ENCODE measurements at places on chromosomes 16 and 17.
A peak's percentile ranks its signal among the peaks of the same experiment; 100 is the strongest.

DNA sequence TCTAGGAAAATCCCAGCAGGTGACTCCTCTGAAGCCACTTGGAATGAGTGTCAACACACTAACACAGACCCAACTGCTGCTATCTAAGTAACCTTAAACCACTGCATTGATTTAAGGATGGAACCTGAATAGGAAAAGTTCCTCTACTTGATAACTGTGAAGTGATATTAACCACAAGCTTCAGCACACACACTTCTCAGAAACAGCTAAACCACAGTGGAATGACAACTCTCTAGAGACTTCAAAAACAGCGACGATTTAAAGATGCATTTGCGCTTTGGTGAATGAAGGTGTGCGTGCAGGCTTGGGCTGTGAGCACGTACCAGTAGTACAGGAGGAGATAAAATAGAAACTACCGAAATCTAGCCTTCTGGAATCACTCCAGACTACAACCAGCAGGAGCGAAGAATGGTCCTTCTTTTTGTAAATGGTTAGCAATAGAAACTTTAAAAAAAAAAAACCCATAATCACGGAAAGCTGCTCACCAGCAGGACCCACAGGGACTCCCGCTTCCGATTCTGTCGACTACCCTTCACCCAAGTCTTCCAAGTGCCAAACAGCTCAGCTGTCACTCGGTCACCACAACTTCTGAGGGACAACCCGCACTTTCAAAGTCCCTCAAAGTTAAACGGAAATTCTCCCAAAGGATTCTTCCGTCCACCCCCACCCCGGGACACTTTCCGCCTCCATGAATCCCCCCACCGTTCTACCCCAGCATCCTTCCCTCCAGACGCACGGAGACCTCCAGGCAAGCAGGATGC is 137.7 kb upstream of the CORO6 start:
- peak; percentile 33 for DNase-seq

GRCh38 chr16:81350306-81350615 is 35.5 kb downstream of the GAN start:
- DNase-seq: no peak

- no peak for DNase-seq
Observed at GRCh38 chr16:67649494-67649931, 4.6 kb downstream of the CARMIL2 start.

DNA sequence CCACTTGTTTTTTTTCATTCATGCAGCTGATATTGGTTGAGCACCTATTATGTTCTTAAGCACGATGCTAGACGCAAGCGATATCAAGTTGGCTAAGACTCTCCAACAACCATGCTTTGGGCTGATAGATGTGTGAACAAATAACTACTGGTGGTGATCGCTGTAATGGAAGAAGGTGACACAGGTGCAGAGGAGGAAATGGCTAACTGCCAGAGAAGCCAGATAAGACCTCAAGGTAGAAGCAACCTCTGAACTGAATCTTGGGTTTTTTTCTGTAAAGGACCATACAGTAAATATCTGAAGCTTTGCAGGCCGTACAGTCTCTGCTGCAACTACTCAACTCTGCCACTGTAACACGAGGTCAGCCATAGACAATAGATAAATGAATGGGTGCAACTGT is 97.9 kb downstream of the C17orf67 start:
- DNase-seq: no peak

DNA sequence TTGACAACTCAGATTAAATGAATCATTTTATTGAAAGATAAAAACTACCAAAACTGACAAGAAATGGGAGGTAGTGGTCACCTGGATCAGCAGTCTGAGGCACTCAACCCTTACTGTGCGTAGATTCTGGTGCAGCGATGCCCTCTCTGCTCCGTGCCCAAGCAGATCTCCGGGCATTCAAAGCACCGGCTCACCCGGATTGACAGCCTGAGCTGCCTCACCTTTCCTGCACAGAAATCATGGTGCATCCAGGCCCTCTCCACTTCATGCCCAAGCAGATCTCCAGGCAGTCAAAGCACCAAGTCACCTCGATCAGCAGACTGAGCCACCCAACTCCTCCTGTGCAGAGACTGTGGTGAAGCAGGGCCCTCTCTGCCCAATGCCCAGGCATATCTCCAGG is 196.8 kb downstream of the CA10 start:
- no peak for DNase-seq

DNA sequence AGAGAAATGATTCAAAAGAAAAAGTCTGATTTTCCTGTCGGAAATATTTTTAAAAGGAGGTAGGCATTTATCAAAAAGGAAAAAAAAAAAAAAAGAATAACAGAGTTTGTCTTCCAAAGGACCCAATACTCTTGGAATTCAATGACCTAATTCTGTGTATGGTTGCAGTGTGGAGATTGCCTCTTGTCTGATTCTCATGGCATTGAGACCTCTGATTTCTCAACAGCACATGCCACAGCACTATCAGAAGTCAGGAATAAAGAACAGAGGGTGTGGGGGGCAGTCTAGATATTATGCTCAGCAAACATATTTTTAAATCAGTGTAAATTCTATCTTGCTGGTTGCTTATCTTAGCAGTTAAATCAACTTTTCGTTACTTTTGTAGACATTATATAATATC is 81.3 kb upstream of the SOX9 start:
- no peak for DNase-seq

- DNase-seq: no peak
Observed at GRCh38 chr16:89449726-89450335, 40.5 kb downstream of the ANKRD11 start.

- no peak for DNase-seq
Observed at GRCh38 chr17:82979718-82980117, 99.7 kb upstream of the METRNL start.

- no peak for DNase-seq
Observed at GRCh38 chr16:73066927-73067670, 19.2 kb upstream of the ZFHX3 start.

GRCh38 chr17:320809-321385 is 31.7 kb downstream of the RPH3AL start:
- DNase-seq: no peak

- DNase-seq: no peak
Observed at GRCh38 chr17:32226886-32227285, 38.7 kb upstream of the RHBDL3 start.

DNA sequence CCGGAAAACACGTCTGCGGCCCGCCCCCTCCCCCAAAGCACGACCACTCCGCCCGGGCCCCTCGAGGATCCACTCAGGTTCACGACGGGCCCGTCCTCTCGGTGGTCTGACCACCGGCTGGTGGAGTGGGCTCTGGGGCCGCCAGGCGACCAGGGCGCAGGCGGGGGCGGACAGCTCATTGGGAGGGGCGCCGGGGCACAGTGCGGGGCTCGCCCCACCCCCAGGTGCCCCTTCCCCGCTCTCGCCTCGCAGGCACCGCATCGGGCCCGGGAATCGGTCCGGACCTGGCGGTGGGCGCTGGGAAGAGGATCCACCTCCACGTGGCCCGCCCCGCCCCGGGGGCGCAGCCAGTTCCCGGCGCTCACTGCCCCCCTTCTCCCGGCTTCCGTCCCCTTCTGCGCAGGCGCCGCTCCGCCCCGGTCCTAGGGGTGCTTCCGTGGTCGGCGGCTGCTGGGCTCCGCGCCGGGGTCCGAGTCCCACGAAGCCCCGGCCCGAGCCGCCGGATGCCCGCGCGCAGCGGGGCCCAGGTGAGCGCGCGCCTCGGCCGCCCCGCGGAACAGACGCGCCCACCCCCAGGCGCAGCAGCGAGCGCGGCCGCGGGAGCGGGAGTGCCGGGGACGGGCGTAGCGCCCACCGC is at the start of gene MPG:
Gene MPG, plus strand, starts transcription at position 419 of the 637 bp plus-strand sequence. Its CDS starts 85 bp downstream, at position 504.
- DNase-seq: no peak

- DNase-seq: no peak
Observed at GRCh38 chr17:3724378-3725077, 825 bp downstream of the HASPIN start.

- DNase-seq: no peak
Observed at GRCh38 chr17:11384131-11384530, 143.1 kb downstream of the SHISA6 start.

DNA sequence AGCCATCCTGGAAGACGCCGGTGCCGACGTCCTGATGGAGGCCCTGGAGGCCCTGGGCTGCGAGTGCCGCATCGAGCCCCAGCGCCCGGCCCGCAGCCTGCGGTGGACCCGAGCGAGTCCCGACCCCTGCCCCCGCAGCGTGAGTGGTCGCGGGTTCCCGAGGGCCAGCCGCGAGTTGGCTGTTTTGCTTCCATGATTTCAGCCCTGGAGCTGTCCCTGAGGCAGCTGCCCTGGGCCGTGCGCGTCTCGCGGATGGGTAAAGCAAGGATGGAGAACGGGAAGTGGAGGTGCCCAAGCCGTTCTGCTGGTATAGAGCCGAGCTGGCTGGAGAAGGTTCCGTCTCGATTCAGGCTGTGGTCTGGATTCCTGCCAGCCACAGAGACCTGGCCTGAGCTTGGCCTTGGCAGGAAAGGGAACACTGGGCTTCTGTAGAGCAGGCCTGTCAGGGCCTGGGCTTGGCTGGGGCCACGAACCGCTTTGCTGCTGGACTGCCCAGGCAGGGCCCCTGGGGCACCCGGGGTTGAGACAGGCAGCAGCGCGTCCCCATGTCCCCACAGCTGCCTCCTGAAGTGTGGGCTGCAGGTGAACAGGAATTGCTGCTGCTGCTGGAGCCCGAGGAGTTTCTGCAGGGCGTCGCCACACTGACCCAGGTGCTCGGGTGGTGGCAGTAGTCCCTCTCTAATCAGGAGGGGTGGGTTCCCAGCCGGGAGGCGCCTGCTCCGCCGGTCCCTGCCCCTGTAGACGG is 941 bp upstream of the MRPS34 start:
- no peak for DNase-seq

DNA sequence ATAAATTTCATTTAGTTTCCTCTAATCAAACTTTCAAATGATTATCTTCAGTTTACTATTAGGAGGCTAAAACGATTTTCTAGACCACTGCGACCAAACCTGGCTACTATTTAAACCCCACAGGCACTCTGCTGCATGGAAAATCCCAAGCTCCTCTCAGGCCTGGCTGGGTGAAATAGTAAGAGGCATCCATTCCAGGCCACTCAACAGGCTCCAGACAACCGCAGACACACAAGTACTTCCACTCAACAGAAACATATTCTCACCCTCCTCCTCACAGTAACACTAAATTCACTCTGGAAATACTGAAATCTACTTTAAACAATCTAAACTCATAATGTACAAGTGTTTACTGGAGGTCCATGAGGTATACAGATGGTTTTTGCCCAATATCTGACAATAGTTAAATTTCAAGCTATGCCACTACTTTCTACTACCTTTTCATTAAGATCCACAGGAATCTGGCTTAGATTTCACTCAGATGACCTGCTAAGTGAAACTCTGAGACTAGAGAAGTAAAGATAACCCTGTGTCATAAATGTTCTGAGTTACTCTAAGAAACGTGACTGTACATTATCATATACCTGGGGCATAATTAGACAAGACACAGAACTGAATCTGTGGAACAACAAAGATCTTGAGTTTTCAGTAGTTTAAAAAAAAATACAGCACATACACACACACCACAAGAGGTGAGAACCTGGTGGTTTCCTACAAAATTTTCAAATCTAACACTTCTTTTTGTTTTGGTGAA is 10.4 kb downstream of the VPS53 start:
- DNase-seq: no peak

DNA sequence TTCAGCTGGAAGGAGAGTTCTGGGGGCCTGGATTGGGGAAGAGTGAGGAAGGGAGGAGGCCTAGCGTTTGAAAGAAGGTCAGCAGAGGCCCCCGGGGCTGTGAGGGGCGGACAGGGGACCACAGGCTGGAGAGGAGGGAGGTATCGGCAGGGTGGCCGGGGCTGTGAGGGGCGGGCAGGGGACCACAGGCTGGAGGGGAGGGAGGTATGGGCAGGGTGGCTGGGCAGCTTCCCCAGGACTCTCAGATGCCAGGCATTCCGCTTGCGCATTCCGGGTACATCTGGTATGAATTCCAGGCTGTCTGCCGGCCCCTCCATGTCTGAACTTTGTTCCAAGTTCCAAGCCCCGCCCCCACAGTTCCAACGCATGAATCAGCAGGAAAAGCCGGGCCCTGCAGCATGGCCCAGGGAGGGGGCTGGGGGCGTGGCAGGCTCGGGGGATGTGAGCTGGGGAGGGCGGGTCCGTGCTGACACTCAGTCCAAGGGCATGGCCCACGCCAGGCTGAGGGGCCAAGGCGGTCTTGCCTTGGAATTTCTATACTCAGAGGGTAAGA is 4.3 kb upstream of the TLCD2 start:
- no peak for DNase-seq

DNA sequence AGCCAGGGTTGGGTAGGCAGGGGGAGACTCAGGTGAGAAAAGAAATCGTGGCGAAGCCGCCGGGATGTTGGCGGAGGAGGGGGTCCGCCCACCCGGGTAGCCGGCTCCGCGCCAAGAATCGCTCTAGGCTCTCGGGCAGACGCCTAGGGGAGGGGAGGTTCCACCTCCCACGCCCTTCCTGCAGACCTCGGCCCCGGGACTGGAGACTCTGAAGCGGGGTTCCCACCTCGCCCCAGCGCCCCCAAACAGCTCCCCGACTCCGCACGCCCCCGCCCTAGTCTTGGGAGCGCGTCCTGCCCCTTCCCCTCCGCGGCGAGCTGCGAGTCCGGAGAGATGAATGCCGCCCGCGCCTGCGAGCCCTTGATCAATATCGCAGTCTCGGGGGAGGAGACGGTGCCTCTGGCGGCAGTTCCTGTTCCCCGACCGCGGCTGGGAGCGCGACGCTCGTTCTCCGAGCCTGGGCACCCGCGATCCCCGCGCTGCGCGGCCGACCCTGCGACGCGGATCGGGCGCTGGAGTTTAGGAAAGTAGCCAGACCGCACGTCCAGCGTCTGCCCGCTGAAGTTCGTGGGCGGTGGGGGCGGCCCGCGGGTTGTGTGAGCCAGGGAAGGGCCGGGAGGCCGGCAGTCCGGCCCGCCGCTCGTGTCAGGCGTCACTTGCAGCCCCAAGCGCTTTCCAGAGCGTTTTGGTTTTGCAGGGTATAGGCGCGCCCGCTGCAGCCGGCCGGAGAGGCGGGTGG is 790 bp downstream of the CRHR1 start:
- no peak for DNase-seq

- DNase-seq: no peak
Observed at GRCh38 chr17:40113907-40114245, 7.9 kb upstream of the MSL1 start.

DNA sequence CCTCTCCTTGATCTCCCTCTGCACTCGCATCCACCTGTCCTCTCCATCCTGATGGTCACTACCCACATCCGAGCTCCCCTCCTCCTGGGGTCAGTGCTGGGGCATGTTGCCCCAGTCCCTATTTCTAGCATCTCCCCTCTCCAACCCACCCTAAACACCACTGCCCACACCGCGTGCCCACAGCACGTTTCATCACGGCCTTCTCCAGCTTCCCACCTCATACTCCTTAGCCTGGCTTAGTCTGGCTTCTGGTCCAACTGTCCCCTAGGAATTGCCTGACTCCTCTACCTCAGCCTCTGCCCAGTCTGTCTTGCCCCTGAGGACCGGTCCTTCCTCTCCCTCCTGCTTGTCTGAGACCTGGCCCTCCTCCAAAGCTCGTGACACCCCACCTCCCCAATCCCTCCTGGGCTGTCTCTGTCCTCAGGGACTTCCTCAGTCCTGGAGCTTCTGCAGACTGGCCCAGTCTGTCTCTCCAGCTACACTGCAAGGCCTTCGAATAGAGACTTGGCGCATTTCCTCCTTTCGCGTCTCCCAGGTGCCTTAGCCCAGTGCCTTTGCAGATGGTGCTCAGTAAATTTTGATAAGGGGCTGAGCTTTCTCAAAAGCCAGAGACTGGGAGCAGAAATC is 4.9 kb downstream of the ALOX15 start:
- DNase-seq: no peak

- no peak for DNase-seq
Observed at GRCh38 chr17:40364121-40364861, at the start of gene GJD3. Gene GJD3 (minus strand): TSS chr17:40364737. CDS start chr17:40363815, 922 bp downstream.

Data from NCI-H2107 (cell line).